ENCODE measurements at places on chromosomes 2 and 18.

DNA sequence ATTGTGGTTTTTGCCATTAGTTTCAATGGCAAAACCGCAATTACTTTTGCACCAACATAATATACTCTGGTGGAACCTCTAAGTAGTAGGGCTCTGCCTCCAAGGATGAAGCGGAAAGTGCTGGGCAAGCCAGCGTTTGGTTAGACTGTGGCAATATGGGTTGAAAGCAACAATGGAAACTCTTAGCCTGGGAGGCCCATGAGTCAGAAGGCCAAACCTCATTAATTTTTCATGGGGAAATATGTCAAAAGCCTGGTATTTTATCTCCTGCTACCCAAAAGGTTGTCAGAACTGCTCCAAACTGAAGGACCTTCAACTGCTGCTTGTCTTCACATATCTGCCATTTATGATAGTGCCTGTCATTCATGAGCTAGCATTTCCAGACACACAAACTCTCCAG lies 179.1 kb upstream of the CYP26B1 start:
- DNase-seq, result no peak

- no peak for DNase-seq
Measured at GRCh38 chr2:176124110-176124946, 1.8 kb downstream of the HOXD9 start.

DNA sequence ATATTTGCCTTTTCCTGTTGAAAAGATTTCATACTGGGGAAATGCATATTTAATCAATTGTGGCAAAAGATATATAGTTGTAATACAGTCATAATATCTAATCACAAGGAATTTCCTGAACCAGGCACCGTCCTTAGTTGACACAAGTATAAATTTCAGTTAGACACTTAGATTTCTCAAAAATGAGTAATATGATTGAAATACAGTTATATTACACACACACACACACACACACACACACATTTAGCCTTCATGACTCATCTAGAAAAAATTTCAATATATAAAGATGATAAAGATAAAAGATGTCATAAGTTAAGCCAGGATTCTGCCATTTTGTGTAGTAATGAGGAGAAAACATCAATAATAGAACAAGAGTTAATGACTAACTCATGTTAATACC lies 258.4 kb upstream of the ZNF804A start:
- DNase-seq, result no peak

DNA sequence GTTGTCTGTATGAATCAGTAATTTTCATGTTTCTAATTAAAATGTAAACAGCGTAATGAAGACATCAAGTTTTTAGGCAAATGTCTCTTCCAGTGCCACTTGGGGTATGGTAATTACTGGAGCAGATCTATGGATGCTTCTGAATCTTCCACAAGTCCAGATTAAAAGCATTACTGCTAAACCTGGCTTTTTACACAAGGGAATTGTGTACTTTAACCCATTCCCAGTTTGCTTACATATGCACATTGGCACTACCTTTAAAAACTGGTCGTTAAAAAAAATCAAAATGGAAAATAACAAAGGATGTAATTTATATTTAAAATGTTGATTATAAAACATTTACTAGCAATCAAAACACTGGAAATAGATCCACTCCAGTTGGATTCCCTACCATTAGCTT lies 19.7 kb downstream of the FIGN start:
- DNase-seq, result no peak

- no peak for DNase-seq
Measured at GRCh38 chr18:49731421-49731841, 81.9 kb downstream of the ACAA2 start.

GRCh38 chr18:74724186-74724585 lies 126.5 kb downstream of the ZNF407 start:
- DNase-seq, result no peak

DNA sequence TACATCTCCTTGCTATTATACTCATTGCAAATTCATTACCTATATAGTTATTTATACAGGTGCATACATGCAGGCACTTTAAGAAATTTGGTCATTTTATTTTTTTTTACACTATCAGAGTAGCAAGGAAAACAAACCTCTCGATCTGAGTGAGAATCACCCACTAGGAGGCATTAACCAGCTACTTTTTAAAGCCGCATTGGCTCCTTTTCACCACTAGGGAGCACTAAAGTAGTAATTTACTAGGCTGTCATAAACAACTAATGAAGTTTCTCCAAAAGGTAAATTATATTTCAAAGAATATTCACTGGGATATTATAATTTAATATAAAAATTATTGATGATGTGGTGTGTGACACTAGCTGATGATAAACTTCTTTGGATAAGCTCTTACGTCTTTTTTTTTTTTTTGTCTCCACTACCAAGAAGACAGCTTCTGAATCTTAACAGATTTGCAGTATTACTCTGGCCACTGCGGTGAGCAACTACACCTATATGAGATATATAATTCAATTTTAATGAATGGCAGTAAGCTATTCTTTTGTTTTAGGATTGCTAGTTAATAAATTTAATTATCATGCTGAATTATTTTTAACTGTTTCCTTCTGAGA lies 101.9 kb downstream of the NOL4 start:
- no peak for DNase-seq

DNA sequence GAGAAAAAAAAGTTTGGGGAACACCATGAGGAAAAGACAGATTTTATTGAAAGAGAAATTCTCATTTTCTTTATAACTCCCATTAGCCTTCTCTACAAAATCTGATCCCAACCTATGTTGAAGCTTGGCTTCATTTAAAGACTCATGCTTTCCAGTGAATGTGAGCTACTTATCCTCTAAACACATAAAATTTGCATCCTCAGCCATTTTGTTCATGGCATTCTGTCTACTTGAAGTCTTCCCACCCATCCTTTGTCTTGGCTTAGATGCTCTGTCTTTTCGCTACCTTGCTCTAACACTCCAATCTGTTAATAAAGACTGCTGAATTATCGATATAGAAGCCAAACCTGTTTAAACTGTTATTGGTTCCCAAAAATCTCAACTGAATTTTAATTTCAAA lies 39.3 kb downstream of the GDF7 start:
- no peak for DNase-seq

DNA sequence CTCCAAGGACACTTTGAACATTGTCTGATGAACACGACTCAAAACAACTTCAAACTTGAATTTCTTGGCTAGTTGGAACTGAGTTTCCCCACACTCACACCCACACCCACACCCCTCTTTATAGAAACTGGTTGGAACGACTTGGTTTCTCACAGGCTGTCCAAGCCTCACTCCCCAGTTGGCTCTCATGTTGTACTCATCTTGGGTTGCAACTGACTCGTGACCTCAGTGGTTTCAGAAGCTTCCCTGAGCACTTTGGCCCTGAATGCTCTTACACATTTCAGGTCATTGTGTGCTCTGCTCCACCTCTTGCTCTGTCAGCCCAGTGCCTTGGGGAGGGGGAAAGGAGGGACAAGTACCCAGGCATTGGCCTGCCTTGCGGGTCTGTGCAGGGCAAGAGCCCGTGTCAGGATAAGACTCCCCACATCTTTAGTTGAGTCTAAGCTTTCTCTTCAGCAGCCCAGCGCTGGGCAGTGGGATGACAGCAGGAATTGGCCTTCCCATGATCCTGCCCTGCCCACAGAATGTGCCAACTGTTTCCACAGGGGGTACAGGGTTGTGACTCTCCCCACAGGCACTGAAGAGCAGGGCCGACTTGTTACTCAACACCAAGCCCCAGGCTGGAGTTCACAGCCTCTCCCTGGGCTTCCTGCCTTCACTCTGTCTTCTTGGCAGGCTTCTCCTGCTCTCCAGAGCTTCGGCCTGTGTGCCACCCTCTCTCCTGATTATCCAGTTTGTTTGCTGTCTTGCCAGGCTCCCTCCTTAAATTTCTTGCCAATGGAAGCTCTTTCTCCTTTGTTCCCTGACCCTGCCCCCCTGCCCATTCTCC lies 104.6 kb downstream of the RTN4 start:
- DNase-seq, result no peak

DNA sequence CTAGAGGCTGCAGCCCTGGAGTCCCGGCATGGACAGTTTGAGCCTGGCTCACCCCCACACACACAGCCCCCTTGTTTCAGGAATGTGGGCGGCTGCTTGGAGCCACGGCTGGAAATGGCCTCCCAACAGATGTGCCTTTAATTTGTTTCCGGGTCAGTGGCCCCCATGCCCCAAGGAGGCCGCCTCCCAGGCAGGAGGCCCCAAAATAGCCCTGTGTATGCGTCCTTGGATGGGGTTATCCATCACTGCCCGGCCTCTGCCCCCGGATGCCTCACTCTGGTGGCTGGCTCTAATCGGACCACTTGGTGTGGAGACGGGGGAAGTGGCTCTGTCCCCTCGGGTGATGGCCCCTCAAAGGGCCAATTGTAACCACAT lies 151.9 kb upstream of the MYCN start:
- no peak for DNase-seq

GRCh38 chr2:189498205-189498604 lies 56.9 kb downstream of the WDR75 start:
- DNase-seq, result no peak

DNA sequence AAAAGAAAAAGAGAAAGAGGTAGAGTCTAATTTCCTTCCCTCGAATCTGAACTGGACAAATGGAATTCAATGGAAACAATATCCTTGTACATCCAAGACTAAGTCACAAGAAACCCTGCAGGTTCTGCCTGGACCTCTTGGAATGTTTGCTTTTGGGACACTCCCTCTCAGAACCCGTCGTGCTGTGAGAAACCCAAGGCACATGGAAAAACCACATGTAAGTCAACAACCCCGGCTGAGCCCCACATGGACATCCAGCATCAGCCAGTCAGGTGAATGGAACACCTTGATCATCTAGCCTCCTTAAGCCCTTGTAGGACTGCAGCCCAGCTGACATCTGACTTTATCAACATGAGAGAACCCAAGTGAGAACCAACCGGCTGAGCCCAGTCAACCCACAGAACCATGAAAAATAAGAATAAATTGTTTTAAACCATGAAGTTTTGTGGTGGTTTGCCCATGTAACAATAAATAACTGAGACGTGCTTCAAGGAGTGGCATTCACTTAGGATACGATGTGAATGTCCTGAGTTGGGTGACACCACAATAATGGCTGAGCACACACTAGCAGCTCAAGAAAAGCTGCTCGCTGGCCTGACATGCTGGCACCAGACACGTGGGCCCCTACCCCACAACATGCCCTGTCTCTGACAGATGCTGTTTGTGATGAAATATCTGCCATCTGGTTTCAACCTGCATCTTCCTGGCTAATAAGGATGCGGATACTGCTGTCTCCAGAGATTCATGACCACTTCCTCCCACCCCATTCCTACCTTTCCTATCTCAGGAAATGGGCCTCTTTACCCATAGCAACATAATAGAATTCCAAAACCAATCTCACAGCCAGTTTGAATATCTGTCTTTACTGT lies 28.8 kb downstream of the PKDCC start:
- no peak for DNase-seq

DNA sequence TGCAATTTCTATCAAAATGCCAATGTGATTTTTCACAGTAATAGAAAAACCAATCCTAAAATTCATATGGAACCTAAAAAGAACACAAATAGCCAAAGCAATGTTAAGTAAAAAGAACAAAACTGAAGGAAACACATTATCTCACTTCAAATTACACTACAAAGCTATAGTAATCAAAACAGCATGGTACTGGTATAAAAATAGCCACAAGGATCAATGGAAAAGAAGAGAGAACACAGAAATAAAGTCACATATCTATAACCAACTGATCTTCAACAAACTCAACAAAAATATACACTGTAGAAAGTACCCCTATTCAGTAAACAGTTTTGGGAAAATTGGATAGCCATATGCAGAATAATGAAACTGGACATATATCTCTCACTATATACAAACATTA lies 252.2 kb upstream of the CYP26B1 start:
- no peak for DNase-seq

- no peak for DNase-seq
Measured at GRCh38 chr2:165952741-165953211, 800 bp downstream of the TTC21B start.

GRCh38 chr2:152452256-152452973 lies 117.4 kb downstream of the FMNL2 start:
- DNase-seq, result no peak

DNA sequence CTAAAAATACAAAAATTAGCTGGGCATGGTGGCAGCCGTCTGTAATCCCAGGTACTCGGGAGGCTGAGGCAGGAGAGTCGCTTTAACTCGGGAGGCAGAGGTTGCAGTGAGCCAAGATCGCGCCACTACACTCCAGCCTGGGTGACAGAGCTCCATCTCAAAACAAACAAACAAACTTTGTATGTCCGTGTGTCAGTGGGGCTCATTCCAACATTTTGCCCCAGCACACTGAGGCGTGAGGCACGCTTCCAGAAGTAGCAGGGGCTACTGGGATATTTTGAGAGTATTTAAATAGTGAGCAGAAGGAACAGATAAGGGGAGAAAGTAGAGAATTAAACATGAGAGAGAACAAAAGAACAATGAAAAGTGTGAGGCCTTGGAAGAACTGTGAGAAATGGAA lies 83.3 kb upstream of the TANK start:
- no peak for DNase-seq

DNA sequence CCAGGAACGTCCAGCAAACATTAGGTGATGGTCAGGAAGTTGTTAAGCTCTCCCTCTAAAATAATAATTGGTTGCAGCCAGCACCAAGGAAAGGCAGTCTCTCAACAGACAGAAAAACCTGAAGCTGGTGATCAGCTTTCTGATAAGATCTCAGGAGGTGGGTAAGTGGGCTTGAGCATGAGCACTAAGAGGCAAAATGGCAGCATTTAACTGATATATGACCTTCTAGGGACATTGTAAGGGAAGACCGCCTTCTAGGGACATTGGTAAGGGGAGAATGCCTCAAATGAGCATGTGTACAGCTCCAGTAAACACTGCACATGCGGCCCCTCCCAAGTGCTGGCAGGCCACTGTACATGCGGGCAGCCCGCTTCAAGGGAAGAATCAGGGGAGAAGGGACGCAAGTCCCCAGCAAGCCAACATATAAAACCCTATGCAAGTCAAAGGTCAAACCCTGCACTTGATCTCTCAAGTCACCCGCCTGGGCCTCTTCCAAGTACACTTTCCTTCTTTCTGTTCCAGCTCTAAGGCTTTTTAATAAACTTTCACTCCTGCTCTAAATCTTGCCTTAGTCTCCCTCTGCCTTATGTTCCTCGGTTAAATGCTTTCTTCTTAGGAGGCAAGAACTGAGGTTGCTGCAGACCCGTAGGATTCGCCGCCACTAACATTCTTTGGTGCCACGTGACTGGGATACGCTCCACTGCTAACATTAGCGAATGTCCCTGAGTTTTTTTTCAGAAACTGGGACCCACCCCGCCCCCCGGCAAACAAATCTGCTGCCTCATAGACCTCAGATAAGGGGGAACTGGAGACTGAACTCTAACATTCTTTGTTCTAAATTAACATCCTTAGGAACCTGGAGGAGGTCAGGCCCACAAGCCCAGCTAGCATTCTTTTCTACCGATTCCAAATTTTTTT lies 463.8 kb downstream of the LPIN1 start:
- no peak for DNase-seq

DNA sequence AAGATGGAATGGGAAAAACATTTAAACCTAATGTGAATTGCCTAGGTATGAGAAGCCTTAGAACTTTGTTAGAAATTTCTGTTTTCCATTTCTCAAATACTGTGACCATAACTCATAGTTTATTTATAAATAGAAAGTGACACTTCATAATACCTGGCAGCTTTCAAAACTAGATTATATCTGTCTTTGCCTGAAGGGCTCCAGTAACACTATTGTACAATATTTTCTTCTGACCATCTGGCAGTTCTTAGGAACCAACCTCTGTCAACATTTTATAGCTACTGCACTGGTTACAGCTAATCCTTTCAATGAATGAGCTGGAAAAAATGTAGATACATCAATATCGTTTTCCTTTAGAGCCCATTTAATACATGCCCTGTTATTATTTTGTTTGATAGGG lies 237.4 kb downstream of the CAMKMT start:
- no peak for DNase-seq

- DNase-seq, result peak; percentile 3
Measured at GRCh38 chr2:159797543-159798375, at the start of gene CD302. TSS of gene CD302 (minus strand) at chr2:159798208. CDS start at chr2:159798198, 10 bp downstream.

All from memory B cell (primary cell).